ENCODE measurements at places on chromosomes 7 and 10.

- DNase-seq = no peak
Measured at GRCh38 chr7:3937605-3938004, 636.6 kb downstream of the SDK1 start.

GRCh38 chr7:29421010-29421956 lies 142.4 kb upstream of the PRR15 start:
- no peak for DNase-seq

DNA sequence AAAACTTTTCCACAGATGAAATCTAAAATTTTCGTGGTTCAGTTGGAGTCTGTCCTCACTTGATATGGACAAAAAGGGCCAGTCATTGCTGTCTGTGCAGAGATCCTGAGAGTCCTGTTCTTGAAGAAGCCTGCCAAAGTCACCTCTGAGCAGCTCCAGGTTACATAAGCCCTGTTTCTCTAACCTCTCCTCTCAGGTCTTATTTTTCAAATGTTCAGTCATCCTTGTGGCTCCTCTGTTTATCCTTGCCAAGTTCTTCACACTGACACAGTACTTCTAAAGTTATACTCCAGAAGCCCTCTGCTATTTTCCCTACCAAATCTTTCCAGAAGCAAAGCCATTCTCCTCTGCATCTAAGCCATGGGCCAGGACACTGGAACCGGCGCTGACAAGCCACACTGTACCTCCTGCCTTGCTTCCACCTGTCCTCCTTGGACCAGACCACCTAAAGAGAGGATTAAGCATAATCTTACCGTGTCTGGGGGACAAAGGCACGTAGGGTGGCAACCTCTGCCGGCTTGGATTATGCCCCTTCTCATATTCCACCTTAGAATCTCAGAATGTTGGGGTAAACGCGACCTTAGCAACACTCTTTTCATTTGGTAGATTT lies 161.6 kb downstream of the JAZF1 start:
- no peak for DNase-seq

DNA sequence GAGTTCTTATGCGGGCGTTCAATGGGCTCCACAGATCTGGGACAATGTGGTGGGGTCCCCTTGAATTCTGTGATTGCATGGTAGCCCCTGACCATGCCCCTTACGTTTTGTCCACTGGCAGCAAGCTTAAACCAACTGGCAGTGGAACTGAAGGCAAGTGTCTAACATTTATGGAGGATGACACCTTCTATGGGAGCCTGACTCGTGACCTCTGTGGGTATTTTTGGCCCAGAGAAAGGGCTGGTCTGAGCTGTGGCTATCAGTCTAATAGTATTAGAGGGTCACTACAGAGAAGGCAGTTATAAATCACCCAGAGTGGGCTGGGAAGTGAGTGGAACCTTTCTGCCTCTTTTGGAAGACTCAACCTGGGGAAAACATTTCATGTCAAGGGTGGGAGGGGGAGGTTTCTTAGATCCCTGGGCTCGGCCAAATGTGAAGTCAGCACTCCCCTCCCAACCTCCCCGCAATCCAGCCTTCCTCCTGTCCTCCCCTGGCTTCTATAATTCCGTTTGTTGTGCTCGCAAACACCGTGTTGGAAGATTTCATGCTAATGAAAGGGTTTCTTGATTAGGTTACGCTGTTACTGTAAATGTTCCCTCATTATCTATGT lies 322.7 kb downstream of the RPS24 start:
- no peak for DNase-seq

DNA sequence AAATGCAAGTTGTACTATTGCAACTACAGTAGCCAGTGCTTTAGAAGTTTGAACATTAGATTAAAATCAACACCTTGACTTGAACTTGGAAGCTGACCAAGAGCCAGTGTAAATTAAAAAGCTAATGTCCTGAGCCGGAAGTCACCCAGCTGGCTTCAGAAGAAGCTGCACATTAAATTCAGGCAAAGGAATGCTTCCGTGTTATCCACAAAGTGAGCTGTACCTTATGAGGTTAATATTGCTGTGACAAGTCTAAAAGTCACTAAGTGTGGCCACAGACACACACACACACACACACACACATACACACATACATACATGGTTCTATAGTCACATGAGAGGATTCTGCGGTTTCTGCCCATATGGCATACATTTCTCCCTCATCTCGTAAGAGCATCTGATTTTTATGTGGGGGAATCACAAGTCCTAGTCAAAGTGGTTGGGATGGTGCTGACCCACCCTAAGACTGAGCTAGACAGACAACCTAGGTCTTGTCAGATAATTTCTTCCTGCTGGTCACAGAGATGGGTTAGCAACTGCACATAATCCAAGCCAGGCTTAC lies 612.9 kb downstream of the SORCS1 start:
- peak; percentile 5 for DNase-seq

- no peak for DNase-seq
Measured at GRCh38 chr10:27482984-27483956, 20.8 kb upstream of the RAB18 start.

DNA sequence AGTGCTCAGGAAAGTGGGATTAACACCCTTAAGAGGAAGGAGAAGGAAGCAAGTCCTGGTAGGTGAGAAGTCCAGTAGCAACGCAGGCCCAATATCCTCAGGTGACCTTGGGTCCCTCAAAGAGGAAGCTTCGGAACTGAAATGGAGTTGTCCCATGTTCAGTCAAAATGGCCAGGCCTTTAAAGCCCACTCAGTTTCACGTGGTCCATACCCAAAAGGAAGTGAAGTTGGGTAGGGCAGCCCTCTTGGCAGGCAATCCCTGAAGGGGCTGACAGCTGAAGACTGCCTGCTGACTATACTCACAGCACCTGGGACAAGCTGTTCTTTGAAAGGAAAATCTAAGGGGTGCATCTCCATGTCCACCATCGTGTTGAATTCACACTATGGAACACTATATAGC lies 3.0 kb downstream of the GSAP start:
- no peak for DNase-seq

DNA sequence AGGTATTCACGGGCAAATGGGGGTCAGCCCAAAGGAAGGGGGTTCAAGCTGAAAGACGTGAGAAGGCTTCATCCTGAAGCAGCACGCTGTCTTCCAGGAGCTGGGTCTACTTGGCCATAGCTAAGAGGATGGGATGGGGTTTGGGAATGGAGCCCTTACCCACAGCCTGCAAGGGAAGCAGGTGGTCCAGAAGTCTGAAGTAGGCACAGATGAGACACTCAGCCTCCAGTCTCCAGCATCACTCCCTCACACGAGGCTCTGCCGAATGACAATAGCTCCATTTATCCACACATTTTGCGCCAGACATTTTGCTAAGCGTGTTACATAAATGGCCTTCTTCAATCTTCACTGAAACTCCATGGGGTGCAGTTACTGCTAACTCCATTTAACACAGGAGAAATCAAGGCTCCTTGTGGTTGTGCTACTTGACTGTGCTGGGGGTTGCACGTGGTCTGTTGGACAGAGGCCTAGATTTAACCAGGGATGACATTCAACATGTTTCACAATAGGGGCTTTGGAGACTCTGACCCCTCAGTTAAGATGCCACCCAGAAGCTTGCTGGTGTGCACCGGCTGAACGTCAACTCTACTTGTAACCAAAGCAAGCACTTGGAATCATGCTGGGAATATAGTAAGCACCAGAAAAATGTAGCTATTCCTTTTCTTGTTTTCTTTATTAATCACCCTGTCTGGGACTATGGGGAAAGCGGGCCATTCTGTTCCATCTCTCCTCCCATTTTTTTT lies 85.3 kb downstream of the FAM241B start:
- DNase-seq = no peak

DNA sequence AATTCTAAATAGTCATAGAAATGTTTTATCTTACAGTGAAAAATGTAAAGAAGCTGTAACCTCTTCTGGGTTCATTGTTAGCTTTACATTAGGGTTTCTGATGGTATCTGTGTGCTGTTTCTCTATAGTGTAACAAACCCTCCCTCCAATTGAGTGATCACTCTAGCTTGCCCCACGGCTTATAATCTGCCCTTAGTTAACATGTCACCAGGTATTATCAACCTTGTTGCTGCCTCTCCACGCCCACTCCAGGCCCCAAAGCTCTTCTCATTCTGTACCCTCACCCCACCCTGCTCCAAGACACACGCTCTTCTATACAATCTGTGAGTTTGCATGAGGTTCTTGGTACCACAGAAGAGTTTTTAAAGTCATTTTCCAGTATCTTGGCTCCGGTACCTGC lies 139.4 kb downstream of the ARID5B start:
- no peak for DNase-seq

- peak; percentile 61 for DNase-seq
Measured at GRCh38 chr7:25521236-25521635, 292.9 kb upstream of the NPVF start.

DNA sequence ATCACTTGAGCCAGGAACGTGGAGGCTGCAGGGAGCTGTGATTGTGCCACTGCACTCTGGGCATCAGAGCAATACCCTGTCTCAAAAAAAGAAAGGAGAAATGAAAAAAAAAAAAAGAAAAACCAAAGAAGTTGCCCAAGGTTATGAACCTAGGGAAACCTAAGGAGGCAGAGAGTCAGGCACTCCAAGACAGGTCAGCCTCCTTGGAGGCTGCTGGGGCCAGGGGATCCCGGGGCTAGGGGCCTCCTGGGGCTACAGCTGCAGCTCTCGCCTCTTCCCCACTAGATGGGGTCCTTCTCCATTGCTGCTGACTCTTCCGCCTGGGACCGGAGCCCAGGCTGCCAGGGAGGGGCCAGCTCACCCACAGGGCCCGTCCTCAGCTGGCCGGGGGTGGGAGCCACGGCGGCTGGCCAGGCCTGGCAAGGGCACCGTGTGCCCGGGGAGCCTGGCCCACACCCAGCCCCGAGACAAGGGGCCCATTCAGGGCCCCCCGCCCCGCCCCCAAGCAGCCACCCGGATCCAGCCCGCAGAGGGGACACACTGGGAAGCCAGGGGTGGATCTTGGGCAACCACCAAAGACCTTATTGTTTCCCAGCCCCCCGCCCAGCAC lies 1.7 kb upstream of the SPACDR start:
- peak; percentile 88 for DNase-seq

DNA sequence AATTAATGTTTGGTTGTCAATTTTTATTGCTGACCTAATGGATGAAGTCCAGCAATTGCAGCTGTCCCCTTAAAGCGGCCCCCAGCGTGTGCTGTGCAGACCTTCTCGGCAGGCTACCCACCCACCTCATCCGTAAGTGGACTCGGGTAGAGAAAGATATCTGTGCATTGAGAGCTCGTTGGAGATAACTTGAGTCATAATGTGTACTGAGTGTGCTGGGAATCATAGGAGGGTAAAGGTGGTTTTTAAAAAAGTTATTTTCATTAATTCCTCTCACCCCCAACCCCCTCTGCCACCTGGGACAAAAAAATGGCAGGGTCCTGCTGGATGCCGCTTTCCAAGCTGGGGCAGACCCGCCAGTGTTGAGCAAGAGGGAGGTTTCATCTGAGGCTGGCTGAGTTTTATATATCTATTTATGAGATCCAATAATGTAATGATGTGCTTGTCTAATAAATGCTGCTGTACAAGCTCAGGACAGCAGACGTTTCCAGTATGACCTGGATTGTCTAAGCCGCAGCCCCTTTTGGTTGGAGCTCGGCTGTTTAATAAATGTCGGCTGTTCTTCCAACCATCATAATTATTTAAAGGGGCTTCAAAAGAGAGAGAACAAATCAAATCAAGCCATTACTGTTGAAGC lies 119.1 kb downstream of the NKX6-2 start:
- no peak for DNase-seq

Measured in SW480 (cell line).